ENCODE measurements at places on chromosomes 12 and 14.

DNA sequence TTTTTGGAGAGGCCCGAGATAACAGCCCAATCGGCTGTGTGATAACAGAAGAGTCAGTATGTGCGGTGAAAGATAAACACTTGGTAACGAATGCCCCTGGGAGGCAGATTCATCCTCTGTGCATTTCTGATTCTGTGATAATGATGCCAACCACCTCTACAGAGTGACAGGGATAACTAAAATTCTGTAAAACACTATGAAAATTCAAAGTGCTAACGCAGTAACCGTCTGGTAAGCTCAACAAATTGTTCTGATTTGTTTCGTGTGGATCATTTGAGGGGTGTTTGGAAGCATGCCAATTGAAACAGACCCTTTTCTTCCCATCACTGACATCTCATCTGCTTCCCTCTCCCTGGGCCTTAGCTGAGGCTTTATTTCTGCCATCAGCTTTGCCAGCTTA lies 76.3 kb downstream of the ESR2 start:
- no peak for DNase-seq

- DNase-seq: no peak
These were observed at the start of gene GRIP1 for GRCh38 chr12:66678338-66679275. GRIP1 (minus strand) TSS chr12:66679076; CDS start chr12:66678904, 172 bp downstream.

DNA sequence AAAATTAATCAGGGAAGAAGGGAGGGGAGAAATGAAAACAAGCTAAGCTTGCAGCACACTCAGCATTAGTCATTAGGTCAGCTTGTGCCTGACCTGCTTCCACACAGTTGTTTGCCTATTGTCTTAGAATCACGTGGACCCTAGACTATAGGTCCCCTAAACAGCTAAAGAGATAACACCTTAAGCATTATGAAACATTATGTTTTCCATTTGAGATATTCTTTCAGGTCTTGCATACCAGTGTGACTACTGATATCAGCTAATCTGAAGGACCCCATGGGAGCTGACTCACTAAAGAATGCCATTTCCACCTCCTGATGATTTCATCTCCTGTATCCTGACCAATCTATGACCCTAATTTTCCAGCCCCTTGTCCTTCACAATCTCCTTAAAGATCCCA lies 154.1 kb upstream of the FUT8 start:
- no peak for DNase-seq

DNA sequence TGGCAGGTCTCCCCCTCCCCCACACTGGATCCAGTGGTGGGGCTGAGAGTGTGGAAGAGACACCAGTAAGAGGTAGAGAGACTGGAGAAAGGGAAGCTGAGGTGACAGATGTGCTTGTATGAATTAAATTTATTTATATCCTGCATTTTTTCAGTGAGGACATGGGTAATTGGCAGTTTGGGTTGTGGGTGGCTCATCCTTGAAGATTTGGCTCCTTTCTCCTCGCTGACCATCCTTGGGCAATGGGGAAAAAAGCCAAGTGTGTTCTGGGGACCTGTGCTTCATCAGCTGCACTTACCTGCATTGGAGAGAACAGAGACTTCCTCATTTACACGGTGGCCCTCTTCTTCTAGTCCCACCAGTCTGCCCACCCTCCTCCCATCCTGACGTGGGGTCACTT lies 86.4 kb downstream of the RFX4 start:
- DNase-seq: no peak

DNA sequence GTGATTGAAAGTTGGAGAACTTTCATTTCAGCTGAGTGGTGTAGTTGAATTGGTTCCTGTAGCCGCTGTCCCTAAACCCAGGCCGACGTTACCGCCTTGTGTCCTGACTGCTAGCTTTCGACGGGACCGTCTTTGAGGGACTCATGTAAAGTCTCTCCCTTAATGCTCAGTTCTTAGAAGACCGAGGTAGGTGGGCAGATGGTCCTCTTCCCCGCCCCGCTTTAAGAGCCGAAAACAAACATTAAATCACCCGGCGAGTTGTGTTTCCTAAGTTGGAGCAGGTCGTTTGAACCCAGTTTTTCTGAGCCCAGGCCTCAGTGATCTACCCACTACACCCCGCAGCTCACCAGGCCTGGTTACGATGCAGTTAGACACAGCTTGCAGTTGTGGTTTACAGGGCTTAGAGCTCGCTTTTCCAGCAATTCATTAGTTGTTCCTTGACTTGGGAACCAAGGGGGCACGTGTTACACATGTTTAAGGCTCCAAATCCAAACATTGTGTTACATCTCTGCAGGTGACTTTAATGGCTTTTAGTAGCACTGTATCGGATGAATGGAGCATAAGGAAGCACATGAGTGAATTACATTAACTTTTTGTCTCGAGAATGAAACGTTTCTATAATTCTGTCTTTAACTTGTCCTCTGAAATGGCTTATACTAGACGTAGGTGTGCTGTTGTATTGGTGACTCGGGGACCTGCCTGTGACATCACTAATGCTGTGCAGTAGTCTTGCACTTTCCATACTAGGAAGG lies 790 bp downstream of the NEDD1 start:
- DNase-seq: no peak

DNA sequence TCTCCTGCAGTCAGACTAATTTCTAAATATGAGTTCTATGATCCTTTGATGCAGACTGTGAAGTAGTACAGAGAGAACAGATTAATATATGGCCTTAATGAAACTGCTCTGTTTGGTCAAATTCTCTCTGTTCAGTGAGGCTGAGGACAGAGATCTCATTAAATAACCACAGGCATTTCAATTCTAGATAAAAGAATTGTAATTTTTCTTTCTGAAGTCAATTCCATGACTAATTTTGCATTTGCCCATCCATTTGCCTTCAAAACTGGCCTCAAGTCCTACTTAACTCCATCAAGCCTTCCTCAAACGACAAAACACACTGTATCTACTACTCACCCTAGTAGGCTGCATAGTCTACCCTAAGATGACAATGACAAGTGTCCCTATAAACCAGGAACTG lies 67.1 kb downstream of the DUSP16 start:
- no peak for DNase-seq

DNA sequence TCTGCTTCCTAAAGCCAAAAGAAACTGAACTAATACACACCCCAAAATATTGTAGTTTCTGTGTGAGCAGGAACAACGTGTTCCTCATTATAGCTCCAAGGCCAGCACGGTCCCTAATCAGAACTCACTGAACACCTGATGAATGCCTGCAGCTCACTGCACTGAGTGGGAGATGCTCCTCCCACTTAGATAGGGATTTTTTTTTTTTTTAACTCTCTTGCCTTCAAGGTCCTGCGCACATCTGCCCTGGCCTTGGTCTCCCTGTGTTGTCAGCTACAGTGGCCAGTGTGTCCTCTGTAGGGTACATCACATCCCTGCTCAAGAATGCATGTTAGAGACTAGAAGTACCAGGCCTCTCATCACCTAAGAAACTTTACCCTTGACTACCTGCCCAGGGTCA lies 44.3 kb upstream of the TMPO start:
- DNase-seq: no peak

GRCh38 chr14:80404413-80404812 lies 193.1 kb upstream of the DIO2 start:
- DNase-seq: no peak

DNA sequence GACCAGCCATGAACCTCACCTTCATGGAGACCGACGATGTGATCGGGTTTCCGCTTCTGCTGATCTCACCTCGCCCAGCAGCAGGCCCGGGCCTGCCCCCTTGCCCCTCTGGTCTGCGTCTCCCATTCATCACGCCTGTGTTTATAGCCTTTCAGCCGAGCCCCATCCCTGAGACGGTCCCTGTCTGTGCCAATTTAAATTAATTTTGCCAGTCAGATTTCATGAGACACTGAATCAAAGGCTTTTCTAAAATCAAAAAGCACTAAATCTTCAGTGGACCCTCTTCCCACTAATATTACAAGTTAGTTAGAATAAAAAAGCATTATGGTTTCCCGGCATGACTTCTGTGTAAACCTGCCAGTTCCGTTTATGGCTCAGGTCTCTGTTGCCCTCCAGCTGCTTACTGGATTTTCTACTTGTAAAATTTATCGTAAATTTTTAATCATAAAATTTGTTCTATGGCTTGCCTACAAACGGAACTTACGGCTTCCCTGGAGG lies 155.9 kb downstream of the ESRRB start:
- no peak for DNase-seq

GRCh38 chr14:62097072-62097471 lies 334.9 kb downstream of the SNAPC1 start:
- no peak for DNase-seq

- DNase-seq: no peak
These were observed 215.4 kb upstream of the DIO2 start for GRCh38 chr14:80426683-80427082.

DNA sequence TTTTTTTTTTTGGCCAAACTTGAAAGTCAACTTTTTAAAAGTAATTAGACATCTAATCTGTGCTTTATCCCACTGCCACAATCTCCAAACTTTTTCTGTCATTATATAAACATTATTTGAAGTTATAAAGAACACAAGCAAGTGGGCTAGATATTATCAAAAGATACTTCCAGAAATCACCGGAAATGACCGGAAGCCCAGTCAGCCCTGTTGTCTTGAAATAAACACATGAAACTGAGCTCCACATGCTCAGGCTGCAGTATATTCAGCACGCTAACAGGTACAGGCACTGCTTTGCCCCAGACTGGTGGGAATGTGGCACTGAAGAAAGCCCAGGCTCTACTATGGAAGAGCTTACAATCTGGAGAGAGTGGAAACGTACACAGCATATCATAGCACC lies 158.9 kb upstream of the PLEKHG7 start:
- DNase-seq: no peak

DNA sequence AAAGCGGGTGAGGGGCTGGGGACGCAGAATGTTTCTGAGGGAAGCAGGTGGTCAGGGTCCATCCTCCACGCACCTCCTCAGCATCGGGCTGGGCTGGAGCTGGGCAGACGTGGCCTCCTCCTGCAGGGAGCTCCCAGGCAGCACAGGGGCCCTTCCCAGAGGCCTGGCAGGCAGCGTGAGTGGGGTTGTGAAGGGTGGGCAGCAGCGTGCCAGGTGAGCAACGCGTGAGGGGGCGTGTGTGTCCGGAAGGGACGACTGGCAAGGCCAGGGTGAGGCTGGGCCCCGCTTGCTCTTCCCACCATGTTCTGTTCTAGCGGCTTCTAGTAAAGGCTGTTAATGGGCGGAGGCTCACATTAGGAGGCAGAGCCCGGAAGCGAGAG lies 17.1 kb downstream of the ANKRD9 start:
- DNase-seq: no peak

DNA sequence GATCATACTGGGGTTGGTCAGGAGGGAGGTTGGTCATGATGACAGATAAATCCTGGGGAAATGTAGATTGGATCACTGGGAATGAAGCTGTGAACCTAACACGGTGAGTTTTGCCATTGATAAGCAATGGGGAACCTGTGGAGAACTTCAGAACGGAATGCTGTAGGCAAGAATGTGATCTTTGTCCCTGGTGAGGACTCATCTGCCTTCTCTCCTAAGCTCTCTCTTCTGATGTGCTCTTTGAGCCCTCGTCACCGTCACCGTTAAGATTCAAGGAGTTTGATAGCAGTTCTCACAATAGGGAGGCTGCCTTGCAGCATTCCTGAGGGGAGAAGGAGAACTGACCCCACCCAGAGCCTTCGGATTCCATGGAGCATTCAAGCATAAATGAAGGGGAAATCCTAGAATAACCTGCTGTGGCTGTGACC lies 217.6 kb downstream of the ANO6 start:
- no peak for DNase-seq

DNA sequence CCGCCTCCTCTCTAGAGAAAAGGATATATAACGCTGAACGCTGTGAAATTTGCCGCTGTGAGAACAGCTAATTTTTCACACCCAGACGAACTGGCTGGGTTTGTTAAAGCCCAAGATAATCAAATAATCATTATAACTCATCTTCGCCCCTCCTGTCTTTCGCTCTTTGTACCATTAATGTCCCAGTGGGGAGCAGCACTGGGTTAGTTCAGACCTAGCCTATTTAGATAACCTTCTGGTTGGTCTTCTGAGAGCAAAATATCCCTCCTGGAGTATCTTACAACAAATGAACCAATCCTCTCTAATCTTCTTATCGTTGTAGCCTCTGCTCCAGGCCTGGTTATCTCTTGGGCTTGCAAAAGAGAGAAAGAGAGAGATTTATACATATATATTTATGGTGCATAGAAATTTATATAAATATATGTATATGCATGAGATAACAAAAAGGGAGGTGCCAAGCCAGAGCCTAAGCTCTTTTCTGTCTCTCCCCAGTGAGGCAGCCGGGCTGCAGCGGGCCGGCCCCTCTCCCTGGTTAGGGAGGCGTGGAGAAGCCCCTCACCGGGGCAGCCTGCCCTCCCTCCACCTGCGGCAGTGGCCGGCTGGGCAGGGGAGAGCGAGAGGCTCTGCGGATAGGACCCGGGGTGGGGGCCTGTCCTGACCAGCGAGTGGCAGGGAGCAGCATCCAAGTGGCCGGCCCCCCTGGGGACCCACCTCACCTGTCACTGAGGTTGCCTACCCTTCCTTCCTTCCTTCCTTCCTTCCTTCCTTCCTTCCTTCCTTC lies 202.0 kb upstream of the LHX5 start:
- no peak for DNase-seq

- DNase-seq: no peak
These were observed 827.8 kb downstream of the DIO2 start for GRCh38 chr14:79383475-79383874.

DNA sequence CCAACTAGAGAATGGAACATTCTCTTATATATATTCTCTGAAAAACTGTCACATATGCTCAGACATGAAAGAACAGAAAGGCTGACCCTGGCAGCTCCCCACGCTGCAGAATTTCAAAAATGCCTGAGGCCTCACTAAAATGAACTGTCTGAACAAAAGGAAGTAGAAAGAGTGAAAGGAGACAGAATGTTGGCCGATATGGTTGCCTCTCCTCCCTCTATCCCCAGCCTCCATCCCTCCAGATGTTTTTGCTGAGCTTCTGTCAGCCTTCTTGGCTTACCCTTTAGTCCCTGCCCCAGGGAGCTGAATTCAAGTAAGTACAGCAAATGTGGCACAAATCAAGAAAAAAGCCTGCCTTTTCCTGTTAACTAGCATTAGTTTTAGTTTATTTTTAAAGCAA lies 6.9 kb downstream of the SMCO2 start:
- DNase-seq: no peak

- DNase-seq: no peak
These were observed 52.3 kb downstream of the GNS start for GRCh38 chr12:64706857-64707256.

DNA sequence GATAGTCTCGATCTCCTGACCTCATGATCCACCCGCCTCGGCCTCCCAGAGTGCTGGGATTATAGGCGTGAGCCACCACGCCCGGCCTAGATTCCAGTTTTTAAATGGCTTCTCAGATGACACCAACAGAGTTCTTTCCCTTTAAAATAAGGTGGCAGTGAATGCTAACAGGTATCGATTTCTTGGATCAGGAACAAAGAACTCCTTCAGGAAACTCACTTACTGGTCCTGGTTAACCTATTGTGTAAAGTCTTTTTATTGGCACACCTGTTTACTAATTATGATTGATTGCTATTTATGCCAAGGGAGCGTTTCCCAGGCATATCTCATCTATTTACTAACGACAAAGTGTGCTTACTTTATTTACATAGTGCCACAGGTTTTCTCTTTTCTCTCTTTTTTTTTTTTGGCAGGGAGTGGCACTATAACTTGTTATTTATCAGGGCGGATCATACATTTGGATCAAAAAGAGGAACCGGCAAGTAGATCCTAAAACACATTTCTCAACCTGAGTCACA lies 89.7 kb downstream of the GLT1D1 start:
- DNase-seq: no peak

- DNase-seq: no peak
These were observed 12.0 kb downstream of the HECTD4 start for GRCh38 chr12:112370199-112370598.

- no peak for DNase-seq
These were observed 51.8 kb downstream of the SCAF11 start for GRCh38 chr12:45938566-45938965.

Measured in GM06990 (cell line).